Activated effector memory CD4-positive, alpha-beta T cell treated with Interleukin-2 at 50 U/mL for 16 hours (primary cell): ENCODE measurements at places on chromosomes 5 and 9.

GRCh38 chr5:144779368-144779767, 608.7 kb downstream of the KCTD16 start:
- no peak for DNase-seq

DNA sequence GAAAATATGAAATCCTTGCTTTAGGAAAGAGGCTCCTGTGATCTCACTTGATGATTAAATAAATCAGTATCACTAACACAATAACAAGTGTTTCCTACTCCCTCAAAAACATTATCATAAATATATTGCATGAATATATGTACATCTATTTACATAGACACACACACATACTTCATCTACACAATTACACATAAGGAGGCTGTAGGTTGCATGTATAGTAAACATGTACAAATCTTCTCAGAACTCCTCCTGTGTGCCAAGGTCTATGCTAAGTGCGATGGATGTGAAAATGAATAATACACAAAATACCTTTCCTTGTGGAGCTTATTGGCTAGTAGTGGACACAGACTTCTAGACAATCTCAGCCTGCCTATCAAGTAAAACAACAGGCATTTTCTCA, 239.9 kb downstream of the AGTPBP1 start:
- DNase-seq, result no peak

- no peak for DNase-seq
Measured at GRCh38 chr9:121373011-121373729, 3.1 kb upstream of the STOM start.

- no peak for DNase-seq
Measured at GRCh38 chr5:133907075-133907474, 61.4 kb downstream of the C5orf15 start.

DNA sequence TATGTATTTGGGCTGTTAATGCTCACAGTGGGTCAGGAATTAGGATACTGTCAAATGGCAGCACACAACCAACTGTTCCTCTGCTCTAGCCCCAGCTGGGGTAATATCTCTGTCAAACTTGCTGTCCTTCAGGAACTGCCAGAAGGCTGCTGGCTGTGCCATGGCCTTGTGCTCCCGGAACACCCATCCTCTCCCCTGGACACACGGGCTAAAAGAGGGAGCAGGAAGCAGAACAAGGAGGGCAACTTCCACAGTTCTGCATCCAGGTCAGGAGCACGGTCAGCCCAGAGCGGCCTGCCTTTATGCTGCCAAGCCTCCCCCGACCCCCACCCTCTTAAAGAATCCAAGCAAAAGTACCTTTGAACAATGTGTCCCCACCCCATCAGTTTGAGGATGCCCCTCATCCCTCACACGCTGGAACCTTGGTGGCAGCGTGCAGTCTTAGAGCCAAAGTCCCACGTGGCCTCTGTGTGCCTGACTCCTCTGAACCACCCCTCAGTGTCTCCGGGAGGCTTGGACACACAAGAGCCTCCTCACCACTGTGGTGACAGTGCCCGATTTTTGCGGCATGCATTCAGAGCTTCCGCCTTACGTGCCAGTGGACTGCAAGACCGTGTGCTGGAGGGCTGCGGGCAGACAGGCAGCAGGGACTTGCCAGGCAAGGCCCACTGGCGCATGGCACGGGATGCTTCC, 60.8 kb downstream of the PSMB7 start:
- DNase-seq, result no peak
